ENCODE measurements at places on chromosomes 6 and 20.

DNA sequence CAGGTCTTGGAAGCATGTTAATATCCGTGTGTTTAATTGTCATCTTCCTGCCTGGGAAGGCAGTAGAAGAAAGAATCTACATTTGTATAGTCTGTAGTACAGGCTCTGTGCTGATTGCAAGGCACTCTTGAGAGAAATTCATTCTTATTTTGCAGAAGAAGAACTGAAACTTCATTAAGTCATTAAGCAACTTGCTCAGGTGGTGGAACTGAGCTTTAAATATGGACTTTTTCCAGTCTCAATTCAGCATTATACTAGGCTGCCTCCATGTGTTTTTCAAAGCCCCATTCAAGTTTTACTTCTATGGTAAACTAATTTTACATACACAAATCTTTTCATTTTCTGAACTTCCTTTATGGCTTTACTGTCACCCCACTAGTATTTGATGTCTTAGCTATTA lies 18.7 kb downstream of the ZNF451 start:
- no peak for DNase-seq

DNA sequence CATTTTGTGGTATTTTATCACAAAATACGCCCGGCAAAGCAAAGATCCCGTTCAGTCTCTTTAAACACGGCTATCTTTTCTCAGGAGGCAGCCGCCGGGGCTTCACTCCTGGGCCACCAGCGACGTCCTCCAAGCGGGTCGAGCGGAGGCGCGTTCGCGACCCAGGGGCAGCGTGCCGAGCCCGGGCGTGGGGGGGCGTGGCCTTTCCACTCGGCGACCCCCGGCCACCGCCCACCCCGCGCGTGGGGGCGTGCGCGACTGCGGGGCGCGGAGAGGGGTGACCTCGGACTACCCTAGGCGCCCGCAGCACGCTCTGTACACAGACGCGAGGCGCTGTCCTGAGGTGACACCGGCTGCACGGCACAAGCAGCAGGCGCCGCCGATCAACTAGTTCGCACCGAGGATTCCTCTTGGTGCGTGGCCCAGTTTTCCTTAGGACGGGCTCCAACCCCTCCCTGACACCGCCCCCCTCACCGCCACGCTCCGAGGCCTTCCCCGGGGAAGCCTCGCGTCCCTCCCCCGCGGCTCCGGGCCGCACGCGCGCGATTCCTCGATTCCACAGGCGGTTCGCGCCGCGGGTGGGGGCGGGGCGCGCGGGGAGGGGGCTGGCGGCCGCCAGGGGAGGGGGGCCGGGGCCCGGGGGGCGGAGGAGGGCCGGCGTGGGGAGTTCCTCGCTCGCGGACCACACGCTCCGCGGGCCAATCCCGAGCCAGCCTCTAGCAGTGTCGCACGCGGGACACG lies 1.1 kb upstream of the JARID2 start:
- DNase-seq: peak; percentile 41

DNA sequence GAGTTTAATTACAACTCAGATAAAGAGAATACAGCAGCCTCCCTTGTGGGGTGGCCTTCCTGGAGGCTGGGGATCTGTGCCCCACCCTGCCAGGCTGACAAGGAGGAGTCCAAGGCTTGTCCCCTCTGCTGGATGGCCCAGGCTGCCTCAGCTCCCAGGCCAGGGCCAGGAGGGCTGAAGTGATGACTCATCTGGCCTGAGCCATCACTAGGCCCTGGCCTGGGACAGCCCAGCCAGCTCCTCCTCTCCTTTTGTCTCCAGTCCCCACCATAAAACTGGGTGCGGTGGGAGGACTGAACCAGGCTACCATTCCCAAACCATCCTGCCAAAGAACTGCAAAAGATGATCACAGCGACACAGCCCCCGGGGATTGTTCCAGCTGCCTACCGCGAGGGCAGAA lies 15.0 kb downstream of the GRM4 start:
- no peak for DNase-seq

DNA sequence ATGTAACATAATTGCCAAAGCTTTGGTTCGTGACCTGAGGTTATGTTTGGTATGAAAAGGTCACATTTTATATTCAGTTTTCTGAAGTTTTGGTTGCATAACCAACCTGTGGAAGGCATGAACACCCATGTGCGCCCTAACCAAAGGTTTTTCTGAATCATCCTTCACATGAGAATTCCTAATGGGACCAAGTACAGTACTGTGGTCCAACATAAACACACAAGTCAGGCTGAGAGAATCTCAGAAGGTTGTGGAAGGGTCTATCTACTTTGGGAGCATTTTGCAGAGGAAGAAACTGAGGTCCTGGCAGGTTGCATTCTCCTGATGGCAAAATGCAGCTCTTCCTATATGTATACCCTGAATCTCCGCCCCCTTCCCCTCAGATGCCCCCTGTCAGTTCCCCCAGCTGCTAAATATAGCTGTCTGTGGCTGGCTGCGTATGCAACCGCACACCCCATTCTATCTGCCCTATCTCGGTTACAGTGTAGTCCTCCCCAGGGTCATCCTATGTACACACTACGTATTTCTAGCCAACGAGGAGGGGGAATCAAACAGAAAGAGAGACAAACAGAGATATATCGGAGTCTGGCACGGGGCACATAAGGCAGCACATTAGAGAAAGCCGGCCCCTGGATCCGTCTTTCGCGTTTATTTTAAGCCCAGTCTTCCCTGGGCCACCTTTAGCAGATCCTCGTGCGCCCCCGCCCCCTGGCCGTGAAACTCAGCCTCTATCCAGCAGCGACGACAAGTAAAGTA lies 547 bp upstream of the ESR1 start:
- DNase-seq: no peak

- DNase-seq: no peak
Observed at GRCh38 chr6:136763716-136764516, 28.4 kb downstream of the MAP3K5 start.

- no peak for DNase-seq
Observed at GRCh38 chr20:39489986-39490560, 527.9 kb downstream of the DHX35 start.

DNA sequence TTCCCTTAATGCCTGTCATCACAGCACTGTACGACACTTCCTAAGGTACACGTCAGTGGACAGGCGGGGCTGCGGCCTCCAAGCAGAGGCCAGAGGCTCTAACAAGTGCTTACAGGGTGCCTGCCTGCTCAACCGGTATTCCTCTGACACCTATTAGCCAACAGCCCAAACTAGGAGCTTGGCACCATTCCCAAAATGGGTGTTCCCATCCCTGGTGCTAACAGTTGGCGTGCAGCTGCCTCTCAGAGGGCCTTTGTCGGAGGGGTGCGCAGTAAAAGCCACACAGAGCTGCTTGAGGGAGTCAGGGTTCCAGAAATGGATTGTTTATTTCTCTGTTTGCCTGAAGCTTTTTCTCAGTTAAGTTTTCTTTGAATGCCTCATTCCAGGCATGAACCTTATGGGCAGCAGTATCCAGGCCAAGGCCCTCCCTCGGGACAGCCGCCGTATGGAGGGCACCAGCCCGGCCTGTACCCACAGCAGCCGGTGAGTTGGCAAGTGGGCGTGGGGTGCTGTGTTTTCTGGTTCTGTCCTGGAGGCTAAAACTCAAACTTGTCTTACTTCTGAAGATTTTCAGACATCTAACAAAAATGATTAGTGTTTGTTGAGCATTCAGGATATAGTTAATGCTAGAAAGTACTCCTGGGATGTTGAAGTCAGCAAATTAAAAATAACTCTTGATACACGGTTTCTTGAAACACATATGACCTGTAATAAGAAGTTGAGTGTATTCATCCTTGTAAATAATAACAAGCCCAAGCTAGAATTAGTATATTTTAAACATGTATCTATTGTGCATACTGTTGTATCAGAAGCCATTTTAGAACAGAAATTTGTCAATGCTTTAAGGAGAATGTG lies 124.7 kb downstream of the TMEM242 start:
- DNase-seq: peak; percentile 88

DNA sequence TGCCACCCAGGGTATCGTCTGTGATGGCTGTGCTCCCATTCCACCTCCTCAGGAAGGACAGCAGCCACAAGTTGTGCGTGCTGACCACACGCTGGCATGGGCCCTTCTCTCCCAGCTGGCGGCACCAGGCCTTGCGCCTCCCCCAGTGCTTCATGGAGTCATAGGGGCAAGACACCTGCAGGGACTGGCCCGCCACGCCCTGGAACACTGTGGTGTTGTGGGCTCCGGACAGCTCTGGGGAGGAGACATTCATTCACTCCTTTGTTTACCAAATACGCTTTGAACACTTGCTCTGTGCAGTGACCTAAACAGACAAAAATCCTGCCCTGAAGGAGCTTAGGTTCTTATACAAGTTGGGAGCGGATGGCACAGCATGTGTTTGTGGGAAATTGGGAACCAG lies 1.5 kb downstream of the TREM2 start:
- no peak for DNase-seq

- no peak for DNase-seq
Observed at GRCh38 chr20:48143435-48144081, 358.3 kb upstream of the SULF2 start.

DNA sequence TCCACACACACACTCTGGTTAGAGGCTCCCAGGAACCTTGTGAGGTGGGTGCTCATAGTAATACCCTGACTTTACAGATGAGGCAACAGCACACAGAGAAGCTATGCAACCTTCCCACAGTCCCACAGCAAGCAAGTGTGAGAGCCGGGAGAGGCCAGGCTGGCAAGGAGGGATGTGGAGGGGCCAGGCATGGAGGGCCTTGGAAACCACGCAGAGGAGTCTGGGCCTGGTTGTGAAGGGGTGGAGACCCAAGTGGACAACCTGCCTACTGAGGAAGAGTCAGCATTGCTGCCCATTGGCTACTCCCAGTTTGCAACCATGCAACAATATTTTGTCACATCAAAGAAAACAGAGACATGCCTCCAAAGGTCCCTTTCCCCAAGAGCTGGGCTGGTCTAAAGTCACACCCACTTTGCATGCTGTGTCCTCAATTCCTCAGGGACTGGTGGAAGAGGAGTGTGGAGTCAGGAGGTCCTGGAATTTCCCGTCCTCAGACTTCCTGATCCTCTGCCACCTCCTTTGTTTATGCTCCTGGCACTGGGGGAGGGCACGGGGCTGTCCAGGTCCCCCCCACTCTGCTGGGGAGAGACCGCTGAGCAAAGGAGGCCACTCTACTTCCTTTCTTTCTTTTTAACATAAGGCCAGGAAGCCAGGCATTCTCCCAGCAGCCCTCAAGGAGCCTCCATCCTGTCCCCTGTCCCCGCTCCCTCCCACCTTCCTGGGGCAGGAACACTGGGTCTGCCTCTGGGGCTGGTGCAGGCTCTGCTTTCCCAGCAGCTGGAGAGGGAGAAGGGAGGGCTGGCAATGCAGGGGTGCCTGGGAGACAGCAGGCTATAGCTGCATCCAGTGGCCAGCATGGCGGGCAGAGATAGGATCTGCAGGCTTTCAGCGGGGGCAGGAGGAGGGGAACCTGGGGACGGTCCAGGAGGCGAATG lies 68.3 kb downstream of the NOL4L start:
- DNase-seq: no peak

- no peak for DNase-seq
Observed at GRCh38 chr6:101931766-101932165, 538.3 kb downstream of the GRIK2 start.

- no peak for DNase-seq
Observed at GRCh38 chr6:167892835-167893815, 66.4 kb downstream of the AFDN start.

DNA sequence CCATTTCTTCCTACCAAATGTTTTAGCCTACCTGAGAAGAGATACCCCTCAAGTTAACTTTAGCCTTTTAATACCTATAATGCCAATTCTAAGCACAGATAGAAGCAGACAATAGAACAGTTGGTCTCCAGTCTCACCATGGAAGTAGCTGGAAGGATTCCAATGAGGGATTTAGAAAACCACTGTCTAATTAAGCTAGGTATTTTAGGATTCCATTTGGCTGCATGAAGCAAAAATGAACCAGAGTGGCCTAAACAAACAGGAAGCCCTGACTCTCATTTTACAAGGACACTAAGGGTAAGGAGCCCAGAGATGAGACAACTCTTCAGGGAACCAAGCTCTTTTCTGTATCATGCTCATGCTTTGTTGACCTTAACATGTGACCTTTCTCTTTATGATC lies 199.2 kb downstream of the ALDH8A1 start:
- DNase-seq: no peak

GRCh38 chr20:35883778-35884540 lies 70.3 kb downstream of the SCAND1 start:
- peak; percentile 32 for DNase-seq

GRCh38 chr6:30955367-30956042 lies 14.7 kb downstream of the MUCL3 start:
- peak; percentile 66 for DNase-seq

GRCh38 chr20:60314727-60315126 lies 356.5 kb downstream of the CDH26 start:
- DNase-seq: no peak

DNA sequence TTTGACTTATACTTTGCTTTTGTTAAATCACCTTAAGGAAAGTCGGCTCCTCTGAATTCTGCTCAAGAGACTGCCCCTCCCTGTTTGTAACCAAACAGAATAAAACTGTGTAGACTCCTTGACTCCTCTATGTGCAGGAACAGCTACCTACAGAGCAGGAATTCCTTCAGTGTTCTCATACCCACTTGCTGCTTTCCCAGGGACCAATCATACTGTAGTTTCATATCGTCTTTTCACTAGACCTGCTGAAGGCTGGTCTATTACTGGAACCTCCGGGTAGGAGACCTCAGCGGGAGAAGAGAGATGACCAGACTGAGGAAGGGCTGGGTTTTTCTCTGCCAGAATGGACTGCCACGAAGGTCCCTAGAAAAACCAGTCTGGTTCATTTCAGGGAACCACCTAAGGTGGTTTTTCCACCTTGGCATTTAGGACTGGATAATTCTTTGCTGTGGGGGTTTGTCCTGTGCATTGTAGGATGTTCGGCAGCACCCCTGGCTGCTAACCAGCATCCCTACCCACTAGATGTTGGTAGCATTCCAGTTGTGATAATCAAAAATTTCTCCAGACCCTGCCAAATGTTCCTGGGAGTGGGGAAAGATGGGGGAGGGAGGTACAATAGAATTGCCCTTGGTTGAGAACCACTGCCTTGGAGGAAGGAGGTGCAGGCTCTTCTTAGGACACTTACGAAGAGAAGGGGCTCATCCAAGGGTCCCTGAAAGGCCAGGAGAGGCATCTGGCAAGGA lies 80.5 kb downstream of the DNAAF9 start:
- no peak for DNase-seq

- DNase-seq: peak; percentile 90
Observed at GRCh38 chr20:32017711-32018251, 7.5 kb downstream of the CCM2L start.

GRCh38 chr20:32018269-32019155 lies 8.3 kb downstream of the CCM2L start:
- DNase-seq: peak; percentile 85

GRCh38 chr20:43584448-43585136 lies 6.1 kb upstream of the IFT52 start:
- no peak for DNase-seq

- no peak for DNase-seq
Observed at GRCh38 chr20:60256811-60257210, 298.6 kb downstream of the CDH26 start.

- DNase-seq: no peak
Observed at GRCh38 chr6:56055081-56055704, 179.8 kb upstream of the BMP5 start.

GRCh38 chr20:50911716-50912115 lies 19.5 kb downstream of the ADNP start:
- DNase-seq: no peak

Data from NCI-H1436 (cell line).